ENCODE measurements at places on chromosomes 5 and 9.

DNA sequence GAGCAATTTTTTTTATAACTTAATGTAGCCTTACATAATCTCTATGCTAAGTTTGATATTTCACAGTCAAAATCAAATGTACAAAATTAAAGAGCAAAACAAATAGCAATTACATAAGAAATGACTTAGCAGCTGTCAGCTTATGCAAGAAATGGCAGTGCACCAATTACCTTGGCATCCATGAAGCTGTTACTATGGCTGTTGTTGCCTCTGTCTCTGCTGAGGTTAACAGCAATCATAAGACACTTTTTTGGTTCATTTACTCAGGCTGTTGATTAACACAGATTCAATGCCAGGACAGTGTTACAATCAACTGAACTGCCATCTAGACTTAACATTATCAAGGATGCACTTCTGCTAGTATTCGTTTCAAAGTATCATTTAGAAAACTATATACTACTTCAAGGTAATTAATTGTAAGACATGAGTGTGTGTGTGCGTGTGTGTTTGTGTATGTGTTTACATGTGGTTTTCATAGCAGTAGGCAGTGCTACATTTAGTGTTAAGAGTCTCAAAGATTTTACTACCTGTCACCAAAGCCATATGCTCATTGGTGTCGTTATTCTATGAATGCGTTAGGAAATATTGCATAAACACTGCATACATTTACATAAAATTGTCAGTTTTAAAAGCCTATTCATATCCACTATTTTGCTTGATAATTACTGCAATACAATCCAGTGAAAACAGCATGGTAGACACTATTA lies 1084.2 kb upstream of the COX7C start:
- no peak for DNase-seq

DNA sequence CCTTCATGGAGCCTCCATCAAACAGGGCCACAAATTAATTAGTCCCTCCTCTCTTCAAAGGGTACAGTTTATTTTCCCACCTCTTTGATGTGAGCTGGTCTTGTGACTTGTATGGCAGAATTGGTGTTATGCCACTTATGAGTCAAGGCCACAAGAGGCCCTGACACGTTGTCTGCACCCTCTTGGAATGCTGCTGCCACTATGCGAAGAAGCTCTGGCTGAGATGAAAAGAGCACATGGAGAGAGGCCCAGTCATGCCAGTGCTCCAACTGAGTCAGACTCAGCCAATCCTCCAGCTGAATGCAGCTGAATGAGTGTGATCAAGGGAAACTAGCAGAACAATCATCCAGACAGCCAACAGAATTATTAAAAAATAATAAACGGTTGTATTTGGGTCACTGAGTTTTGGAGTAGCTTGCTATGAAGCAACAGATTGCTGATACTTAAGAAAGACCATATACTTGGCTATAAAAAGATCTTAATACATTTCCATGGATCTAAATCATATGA lies 128.3 kb downstream of the MARCHF11 start:
- no peak for DNase-seq

DNA sequence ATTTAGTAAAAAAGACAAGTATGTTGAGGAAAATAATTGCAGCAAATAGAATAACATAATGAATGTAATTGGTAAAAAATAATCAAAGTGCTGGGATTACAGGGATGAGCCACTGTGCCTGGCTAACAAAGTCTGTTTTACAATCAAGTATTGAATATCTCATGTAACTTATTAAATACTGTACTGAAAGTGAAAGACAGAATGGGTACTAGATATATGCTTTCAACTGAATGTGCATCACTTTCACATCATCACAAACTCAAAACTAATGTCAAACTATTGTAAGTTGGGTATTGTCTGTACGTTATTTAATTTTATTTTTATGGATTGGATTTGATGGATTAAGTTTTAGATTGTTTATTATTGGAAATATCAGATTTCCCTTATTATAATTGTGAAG lies 58.9 kb downstream of the LURAP1L start:
- no peak for DNase-seq

- no peak for DNase-seq
Measured at GRCh38 chr5:104347119-104347708, 784.6 kb upstream of the NUDT12 start.

DNA sequence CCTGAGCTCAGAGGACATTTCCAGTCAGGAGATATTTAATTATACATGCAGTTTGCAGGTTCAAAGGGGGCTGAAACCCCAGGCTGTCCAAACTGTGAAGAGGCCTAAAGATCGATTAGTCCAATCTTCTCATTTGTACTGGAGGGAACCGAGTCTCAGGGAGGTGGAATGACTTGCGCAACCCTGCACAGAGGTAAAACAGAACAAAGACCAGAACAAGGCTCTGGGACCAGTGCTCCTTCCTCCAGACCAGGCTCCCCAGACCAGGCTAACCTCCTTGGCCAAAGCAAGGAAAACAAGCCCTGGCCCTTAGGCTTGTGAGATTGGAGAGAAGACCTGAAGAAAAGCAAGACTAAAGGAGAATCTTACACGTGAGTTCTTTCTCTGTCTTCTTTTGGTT lies 120.8 kb downstream of the ENC1 start:
- DNase-seq = no peak

- DNase-seq = no peak
Measured at GRCh38 chr9:116471944-116472506, 215.1 kb upstream of the TRIM32 start.

GRCh38 chr5:914612-915011 lies 21.9 kb downstream of the TRIP13 start:
- no peak for DNase-seq

Data from stimulated activated CD4-positive, alpha-beta T cell treated with anti-CD3 and anti-CD28 coated beads, Interleukin-12 subunit alpha, Interleukin-12 subunit beta, amount 100 ng/mL, for 4 hours (primary cell).